SHP77 treated with DMSO at 0.1 percent for 48 hours (cell line): ENCODE measurements at places on chromosomes 4 and X.

DNA sequence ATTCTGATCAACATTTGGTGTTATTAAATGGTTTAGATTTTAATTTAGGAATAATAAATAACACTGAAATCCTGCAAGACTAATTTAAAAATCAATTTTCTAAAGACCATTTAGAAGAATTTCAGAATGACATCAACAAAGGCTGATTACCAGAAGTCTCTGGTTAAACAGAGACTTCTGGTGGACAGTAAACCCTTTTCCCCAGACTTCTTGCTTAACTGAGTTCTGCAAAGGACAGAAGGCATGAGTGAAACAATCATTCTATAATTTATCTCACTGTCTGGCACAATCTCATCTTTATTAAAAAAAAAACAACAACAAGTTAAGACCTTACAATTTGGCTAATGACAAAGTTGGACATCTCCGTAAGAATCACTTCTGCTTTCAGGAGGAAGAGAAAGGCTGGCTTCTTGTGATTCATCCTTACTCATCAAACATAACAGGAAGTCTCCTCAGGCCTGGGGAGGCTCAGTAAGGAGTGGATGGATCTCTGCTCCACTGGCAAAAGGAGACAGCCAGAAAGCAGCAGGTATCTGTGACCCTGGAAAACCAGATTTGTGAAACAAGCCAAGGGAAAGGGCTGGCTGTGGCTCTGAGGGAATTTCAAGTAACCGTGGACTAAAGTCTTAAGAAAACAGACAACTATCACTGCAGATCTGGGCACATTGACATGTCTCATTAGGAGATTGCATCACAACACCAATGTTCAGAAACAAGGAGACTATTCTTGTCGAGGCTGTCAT is 908 bp upstream of the TLR6 start:
- no peak for DNase-seq

GRCh38 chr4:38976308-38976707 is 55.9 kb downstream of the TMEM156 start:
- DNase-seq: no peak

DNA sequence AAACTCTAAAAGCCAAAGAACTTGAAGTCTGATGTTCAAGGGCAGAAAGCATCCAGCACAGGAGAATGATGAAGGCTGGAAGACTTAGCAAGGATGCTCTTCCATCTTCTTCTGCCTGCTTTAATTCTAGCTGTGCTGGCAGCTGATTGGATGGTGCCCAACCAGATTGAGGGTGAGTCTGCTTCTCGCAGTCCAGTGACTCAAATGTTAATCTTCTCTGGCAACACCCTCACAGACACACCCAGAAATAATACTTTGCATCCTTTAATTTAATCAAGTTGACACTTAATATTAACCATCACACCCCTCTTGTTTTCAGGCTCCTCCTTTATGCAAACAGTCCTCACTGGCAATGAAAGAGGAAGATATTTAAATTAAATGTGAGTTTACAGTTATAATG is 321.7 kb downstream of the TEX13C start:
- DNase-seq: no peak

DNA sequence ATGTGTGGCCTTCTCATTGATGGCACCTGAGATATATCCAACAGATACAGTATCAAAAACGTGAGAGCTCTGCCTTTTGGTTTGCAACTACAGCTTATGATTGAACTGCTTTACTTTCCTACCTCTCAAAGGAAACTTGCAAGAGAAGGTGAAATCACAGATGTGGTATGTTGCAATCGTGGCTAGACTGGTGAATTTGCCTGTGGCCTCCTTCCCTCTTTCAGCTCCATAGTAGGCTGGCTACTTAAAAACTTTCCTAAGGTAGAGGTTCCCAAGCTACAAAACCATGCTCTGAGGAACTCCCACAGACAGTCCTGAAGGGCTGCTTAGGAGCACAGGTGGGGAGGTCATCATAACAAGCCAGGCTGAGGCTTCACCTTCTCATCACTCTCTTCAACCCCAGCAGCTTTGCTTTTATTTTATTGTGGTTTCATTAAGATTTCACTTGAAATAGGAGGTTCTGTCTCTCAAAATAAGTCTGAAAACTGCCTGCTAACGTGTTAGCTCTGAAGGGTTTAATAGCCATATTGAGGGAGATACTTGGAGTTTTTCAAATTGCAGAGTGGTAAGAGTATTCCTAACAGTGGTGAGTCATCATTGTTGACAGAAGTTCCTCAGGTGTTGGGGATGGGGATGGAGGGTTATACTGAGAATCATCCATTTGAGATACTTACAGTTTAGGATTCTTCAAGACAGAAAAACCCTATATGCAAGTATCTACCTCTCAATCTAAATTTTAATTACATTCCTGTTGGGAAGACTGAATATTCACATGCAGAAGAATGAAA is 93.5 kb upstream of the UCP1 start:
- DNase-seq: no peak

DNA sequence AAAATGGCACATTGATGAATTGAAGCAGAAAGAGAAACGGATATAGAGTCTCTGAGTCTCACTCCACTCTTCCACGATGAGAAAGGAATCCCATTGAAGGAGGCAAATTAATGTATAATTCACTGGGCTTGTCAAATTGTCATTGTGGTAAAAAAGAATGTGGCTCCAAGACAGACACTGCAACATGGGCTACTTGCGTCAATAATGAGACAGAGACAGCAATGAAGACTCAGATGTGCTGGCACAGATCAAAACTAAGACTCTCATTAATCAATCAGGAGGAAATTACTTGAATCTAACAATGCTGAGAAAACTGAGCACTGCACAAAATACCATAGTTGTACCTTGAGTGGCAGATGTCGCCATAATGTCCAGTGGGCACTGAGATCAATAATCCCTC is 1485.5 kb downstream of the TECRL start:
- no peak for DNase-seq

- no peak for DNase-seq
Measured at GRCh38 chr4:60081839-60082238, 1118.3 kb upstream of the ADGRL3 start.

GRCh38 chr4:103934178-103934789 is 214.5 kb upstream of the TACR3 start:
- peak; percentile 7 for DNase-seq

GRCh38 chr4:137960371-137961050 is 281.6 kb downstream of the SLC7A11 start:
- no peak for DNase-seq

DNA sequence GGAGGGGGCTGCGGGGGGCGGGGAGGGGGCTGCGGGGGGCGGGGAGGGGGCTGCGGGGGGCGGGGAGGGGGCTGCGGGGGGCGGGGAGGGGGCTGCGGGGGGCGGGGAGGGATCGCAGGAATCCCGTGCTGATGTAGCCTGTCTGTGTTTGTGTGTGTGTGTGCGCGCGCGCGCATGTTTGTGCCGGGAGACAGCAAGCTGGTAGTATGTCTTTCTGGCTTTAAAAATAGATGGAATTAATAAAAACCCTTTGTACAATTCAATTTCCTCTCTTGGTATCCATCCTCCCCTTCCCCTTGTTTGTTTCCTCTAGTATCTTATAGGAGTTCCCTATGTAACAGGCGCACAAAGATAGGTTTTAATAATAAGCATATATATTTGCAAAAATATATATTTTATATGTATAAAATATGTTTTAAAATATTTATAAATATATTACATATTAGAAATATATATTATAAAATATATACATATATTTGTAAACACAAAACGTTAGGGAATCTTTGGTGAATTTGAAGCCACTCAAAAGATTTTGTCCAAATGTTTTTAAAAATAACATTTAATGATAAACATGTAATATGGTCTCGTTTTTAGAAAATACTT is 782 bp downstream of the ARHGAP24 start:
- no peak for DNase-seq

GRCh38 chr4:42252315-42252714 is 99.9 kb upstream of the BEND4 start:
- no peak for DNase-seq

- DNase-seq: no peak
Measured at GRCh38 chrX:11375614-11376119, 82.5 kb downstream of the AMELX start.

GRCh38 chr4:24544208-24544988 is 40.0 kb downstream of the DHX15 start:
- DNase-seq: no peak

- DNase-seq: no peak
Measured at GRCh38 chr4:139556071-139556723, at the start of gene SETD7. Gene SETD7 (minus strand): TSS chr4:139556219. CDS start chr4:139556137, 82 bp downstream.

- DNase-seq: no peak
Measured at GRCh38 chrX:97401154-97401553, 517.4 kb downstream of the RPA4 start.

- no peak for DNase-seq
Measured at GRCh38 chrX:105460376-105460775, 239.9 kb upstream of the TEX13A start.

GRCh38 chr4:151202851-151203455 is 74.0 kb upstream of the PRSS48 start:
- no peak for DNase-seq

DNA sequence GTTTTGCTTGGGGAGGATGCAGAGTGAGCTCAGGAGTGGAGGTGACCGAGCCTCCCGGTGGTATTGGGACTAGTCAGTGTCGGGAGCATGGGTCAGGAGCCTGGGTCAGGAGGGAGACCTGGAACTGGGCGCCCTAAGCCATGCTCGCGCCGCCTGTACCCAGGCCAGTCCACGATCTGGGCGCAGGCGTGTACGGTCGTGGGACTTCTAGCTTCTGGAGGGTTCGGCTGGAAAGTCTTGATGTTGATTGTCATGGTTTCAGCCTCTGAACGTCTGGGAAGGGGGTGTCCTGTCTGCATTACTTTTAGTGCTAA is 244 bp downstream of the EIF2S3 start:
- DNase-seq: no peak

- no peak for DNase-seq
Measured at GRCh38 chrX:106698693-106699092, 27.8 kb upstream of the RNF128 start.

DNA sequence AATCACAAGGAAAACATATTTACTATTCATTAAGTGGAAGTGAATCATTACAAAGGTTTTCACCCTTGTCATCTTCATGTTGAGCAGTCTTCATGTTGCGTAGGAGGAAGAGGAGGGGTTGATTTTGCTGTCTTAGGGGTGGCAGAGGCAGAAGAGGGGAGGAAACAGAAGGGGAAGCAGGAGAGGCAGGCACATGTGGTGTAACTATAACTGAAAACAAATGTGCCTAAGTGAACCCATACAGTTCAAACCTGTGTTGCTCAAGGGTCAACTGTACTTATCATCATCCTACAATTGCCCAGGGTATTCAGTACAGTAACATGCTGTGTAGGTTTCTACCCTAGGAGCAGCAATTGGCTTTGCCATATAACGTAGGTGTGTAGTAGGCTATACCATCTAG is 47.2 kb downstream of the SYNPO2 start:
- no peak for DNase-seq

- DNase-seq: no peak
Measured at GRCh38 chr4:52157641-52158316, 106.7 kb downstream of the SPATA18 start.

- no peak for DNase-seq
Measured at GRCh38 chr4:130067419-130067818, 971.5 kb downstream of the C4orf33 start.

GRCh38 chrX:1587161-1587560 is 4.2 kb upstream of the AKAP17A start:
- no peak for DNase-seq

DNA sequence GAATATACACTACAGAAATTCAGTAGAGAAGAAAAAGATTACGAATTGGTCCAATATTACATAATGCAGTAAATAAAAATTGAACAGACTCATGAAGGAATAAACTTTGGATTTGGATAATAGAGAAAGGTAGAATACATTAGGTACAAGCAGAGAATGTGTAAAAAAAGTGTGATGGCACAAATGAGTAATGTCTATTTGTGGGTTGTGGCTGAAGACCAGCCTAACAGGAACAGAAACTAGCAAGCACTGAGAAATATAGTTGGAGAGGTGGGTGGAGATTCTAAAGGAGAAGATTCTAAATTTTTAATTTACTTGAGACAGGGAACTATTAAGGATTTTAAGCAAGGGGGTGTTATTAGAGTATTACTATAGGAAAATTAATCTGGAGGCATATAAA is 15.2 kb upstream of the CLOCK start:
- DNase-seq: no peak
